ENCODE measurements at places on chromosomes 13 and 19.

GRCh38 chr19:47423203-47423882 is 4.0 kb upstream of the MEIS3 start:
- DNase-seq, result no peak

DNA sequence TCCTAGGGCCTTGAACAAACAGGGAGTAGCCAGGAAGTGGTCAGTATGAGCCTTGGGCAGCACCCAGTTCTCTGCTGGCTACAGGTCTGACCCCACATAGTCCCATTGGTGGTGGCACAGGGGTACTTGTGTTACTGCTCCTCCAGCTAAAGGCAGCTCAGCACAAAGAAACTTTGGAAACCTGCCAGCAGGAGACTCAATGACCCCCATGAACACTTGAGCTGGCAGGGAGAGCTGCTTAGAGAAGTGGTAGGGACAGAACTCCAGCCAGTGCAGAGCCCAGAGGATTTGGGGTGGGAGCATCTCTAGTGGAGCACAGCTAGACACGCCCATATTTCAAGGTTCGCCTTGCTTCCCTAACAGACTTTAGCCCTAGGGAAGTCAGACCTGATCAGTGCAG is 10.4 kb upstream of the ZNF586 start:
- DNase-seq, result no peak

DNA sequence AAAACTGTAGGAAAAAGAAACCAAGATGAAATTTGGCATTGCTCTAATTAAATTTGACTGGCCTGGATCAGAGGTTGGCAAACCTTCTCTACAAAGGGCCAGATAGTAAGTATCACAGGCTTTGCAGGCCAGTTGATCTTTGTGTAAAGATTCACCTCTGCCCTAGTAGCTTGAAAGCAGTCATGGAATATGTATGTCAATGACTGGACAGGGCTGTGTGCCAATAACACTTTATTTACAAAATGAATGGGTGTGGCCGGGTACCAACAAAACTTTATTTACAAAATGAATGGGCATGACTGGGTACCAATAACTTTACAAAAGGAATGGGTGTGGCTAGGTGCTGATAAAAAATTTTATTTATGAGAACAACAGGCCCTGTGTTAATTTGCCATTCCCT is 20.0 kb downstream of the SIN3B start:
- DNase-seq, result no peak

DNA sequence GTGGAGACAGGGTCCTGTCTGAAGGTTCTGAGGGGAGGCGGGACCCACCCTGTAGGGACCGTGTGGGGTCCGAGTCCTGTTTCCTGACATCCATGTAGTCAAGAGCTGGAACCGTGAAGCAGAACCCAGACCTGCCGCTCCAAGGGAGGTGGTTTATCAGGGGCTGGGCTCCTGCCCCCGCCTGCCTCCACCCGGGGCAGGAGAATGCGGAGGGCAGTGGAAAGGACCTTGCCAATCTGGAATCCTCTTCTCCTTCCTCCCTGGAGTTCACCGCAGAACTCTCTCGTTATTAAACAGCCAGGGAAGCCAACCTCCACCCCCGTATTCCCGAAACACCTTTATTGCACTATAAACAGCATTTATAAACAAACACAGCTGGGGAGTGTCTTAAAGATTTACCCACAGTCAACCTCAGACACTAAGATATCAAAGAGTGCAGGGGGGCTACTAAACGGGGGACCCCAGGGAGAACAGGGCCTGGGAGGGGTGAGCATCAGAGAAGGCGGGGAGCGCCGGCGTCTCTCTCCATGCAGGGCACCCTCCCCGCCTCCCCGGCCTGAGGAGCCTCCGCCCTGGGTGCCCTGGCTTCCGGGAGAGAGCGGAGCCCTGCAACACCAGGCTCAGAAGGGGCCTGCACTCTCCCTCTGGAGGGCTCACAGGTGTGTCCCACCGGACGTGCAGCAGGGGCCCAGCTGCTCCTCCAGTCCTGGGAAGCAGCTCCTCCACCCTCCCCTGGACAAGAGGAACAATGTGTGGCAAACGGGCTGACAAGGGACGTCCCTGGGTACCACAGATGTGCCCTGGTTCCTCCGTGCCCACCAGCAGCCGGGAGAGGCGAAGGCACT is 3.6 kb downstream of the C2CD4C start:
- no peak for DNase-seq

DNA sequence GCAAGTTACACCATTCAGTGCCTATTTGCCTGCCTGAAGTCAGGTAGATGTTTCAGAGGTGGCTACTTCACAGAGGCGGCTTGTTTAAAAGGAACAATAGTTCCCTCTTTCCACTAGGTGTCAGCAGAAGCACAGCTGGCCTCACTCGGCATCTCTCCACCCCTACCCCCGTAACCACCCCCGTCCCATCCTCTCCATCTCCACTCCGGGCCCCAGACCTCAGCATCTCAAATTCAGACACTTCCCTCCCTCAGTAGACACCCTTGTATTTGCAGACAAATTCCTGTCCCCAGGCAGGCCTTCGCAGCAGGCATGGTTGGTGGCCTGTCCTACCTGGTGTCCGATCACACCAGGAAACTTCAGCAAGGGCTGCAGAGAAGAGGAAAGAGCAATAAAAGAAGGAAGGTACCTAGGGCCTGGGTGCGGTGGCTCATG is 9.1 kb upstream of the DPP9 start:
- peak; percentile 54 for DNase-seq
